ENCODE measurements at places on chromosomes 4 and X.

DNA sequence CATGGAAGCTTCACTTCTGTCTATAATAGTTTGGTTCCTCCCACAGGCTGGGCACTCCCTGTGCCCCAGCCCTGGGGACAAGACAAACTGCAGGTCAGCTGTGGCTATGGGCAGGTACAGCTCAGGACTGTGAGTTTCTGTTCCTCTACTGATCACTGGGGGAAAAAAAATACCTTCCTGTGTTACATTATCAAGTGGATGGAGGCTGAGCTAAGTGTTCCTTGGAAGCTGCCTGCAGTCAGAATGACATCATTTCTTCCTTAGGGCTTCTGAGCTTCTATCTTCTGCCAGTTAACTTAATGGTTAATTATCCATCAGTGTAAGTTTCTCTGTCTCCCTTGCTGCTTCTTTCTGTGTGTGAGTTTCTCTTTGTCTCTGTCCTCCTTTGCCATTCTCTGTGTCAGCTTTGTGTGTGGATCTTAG is 4.6 kb downstream of the RAB33A start:
- DNase-seq: no peak

- no peak for DNase-seq
Measured at GRCh38 chr4:24224446-24224845, 334.6 kb upstream of the PPARGC1A start.

- no peak for DNase-seq
Measured at GRCh38 chrX:21756785-21757529, 959 bp downstream of the SMPX start.

DNA sequence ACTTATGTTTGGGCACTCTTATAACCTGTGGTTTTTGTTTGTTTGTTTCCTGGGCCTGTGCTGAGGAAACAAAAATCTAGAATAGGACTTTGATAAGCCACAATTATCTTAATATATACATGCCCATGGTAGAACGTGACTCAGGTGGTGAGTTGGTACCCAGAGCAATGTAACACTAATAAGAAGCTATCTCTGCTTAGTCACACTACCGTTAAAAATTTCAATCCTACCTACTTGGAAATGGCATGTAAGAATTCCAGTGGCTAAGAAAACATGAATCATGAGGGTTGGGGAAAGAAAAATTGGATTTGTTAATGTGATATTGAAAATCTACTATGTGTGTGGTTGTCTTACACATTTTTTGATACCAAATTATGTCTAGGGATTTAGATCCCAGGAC is 30.5 kb upstream of the ADGRG2 start:
- DNase-seq: no peak

- no peak for DNase-seq
Measured at GRCh38 chr4:159367781-159368080, 264.9 kb downstream of the RAPGEF2 start.
